Brain (organoid and tissue), 16 donors: ENCODE measurements at places on chromosomes 4 and X. TPM values are rescaled to one million over a fixed set of nuclear protein-coding genes. Genes with fewer than 3 reads are reported as not detected.

DNA sequence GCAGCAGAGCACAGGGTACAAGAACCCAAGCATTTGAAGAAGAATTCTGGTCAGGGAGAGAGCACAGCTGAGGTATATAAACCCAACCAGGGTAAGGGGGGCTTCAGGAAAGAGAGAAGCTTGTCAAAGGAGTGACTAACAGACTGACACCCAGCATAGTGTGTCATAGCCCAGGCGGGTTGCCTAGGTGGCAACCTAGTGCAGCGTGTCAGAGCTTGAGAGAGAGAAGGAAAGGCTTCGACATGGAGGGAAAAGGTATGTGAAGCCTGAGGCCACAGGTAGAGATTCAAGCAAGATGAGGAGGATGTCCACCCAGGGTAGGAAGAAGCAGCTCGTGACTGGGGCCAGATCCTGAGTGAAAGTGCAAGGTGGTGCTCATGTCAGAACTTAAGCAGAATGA is 8.5 kb upstream of the ANTXR2 start:
- DNase-seq = no peak

The CD99L2 gene
- polyA plus RNA-seq = 94.5 TPM

The CFP gene
- polyA plus RNA-seq = 1.1 TPM

DNA sequence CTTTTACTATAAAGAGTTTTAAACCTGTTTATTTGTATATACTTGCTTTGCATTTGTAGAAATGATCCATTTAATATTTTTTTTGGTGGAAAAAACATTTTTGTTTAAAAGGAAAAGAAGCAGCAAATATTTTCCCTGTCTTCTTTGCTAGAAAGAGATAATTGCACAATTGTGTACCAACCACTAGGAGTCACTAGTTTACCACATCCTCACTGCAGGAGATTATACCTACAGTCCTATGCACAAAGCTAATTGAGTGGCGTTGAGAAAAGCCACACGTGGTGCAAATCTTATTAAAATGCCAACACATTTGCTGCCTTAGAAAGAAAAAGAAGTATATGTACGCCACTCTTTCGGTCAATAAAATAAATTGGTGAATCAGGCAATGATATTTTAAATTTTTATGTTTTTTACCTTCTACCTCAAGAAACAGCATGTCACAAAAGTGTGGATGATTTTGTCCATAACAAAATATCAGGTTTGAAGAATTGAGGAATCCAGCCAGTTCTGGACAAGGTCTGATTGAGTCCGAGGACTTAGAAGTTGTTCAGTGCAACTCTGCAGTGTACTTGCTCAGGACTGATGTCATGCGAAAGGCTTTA is 102.9 kb downstream of the GRXCR1 start:
- peak; percentile 69 for DNase-seq

DNA sequence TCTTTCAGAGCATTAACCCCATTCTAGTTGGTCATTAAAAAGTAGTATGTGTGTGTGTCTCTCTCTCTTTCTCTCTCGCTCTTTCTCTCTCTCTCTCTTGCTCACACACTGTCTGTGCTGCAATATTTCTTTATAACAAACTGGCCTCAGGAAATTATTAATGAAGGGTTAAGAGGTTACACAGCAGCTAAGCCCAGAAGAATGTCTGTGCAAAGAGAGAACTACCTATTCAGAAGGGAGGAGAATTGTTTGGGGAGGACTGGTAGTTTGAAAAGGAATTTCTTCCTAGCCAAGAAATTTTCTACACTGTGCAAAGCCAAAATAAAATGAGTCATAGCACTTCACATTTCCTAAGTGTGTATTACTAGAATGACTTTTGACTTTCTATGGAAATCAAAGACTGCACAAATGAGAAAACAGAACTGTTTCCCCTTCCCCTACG is 22.2 kb downstream of the PDGFC start:
- DNase-seq = no peak

- no peak for DNase-seq
These were observed 21.9 kb downstream of the SMAD1 start for GRCh38 chr4:145503486-145504072.
